ENCODE measurements at places on chromosomes 1 and 21.

- DNase-seq = no peak
These were observed 261.5 kb downstream of the GPATCH2 start for GRCh38 chr1:217369271-217369981.

GRCh38 chr1:32957017-32957416, 7.6 kb downstream of the RNF19B start:
- no peak for DNase-seq

GRCh38 chr1:212207822-212208520, 77.2 kb upstream of the PPP2R5A start:
- no peak for DNase-seq

- DNase-seq = no peak
These were observed 41.3 kb upstream of the TACSTD2 start for GRCh38 chr1:58618303-58618702.

DNA sequence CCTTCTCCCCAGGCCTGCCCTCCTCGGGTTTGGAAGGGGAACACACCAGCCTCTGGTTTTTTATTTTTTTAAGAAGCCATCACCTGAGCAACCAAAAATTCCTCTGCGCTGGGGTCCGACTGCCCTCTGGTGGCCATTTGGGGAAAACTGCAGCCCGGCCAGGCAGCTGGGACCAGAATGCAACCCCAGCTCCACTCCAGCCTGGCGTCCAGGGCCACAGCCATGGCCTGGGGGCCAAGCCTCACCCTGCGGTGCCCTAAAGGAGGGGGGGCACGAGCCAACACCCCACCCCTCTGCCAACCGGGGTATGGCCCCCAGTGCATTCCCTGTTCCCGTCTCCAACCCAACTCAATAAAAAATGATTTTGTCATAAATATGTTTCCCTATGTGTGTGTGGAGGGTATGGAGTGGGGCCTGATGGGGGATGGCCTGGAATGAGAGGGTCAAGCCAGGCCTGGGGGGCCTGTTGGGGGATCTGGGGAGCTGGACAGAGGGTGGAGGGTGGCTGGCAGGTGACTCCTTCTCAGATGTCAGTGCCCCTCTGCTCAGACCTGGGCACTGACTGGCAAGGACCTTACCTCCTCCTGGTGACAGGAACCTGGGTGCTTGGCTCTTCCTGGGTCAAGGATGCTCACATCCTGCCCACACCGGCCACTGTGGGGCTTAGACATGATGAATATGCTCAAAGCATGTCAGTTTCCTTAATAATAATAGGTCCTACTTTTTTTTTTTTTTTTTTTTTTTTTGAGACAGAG, 3.2 kb downstream of the GPR3 start:
- peak; percentile 86 for DNase-seq

- DNase-seq = no peak
These were observed 15.6 kb upstream of the DDAH1 start for GRCh38 chr1:85480566-85480965.

DNA sequence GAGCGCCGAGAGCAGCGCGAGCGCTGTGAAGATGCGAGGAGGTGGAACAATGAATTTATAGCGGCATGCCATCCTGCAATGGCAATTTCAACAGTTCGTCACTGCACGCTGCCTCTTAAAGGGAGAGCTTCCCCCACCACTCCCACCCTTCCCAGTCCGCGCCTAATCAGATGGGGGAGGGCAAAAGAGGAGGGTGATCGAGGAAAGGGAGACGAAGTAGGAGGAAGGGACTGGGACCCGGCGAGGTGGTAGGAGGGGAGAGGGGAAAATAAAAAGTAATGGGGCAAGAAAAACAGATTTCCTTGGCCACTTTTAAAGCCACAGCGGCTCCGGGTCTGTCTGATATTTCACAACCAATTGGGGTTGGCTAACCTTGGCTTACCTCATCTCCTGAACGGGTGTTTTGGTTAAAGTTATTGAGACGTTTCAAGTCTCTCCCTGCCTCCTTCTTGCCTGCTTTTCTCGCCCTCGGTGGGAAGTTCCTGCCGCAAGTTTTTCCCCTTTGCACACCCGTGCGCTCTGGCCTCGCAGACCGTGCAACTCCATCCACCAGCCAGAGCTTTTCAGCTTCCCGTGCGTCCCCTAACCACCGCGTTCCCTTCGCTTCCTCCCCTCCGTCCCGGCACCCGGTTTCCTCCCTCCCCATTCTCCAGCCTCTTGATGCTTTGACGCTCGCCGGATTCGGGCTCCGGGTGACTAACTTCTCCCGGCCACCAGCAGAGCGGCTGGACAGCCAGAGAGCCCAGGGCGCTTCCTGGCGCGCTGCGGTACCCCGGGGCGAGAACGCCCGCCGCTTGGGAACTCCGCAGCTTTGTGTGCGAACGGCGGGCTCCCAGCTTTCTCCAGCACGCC, at the start of gene ADAMTS5:
Gene ADAMTS5, minus strand, starts transcription at position 27 of the 852 bp plus-strand sequence. CDS start 697 bp downstream, outside the sequence.
- DNase-seq = no peak
